Thyroid gland (tissue), 4 donors: ENCODE measurements at places on chromosomes 7 and 10.

GRCh38 chr7:142349670-142350405 is 92.0 kb upstream of the PRSS58 start:
- DNase-seq: no peak

DNA sequence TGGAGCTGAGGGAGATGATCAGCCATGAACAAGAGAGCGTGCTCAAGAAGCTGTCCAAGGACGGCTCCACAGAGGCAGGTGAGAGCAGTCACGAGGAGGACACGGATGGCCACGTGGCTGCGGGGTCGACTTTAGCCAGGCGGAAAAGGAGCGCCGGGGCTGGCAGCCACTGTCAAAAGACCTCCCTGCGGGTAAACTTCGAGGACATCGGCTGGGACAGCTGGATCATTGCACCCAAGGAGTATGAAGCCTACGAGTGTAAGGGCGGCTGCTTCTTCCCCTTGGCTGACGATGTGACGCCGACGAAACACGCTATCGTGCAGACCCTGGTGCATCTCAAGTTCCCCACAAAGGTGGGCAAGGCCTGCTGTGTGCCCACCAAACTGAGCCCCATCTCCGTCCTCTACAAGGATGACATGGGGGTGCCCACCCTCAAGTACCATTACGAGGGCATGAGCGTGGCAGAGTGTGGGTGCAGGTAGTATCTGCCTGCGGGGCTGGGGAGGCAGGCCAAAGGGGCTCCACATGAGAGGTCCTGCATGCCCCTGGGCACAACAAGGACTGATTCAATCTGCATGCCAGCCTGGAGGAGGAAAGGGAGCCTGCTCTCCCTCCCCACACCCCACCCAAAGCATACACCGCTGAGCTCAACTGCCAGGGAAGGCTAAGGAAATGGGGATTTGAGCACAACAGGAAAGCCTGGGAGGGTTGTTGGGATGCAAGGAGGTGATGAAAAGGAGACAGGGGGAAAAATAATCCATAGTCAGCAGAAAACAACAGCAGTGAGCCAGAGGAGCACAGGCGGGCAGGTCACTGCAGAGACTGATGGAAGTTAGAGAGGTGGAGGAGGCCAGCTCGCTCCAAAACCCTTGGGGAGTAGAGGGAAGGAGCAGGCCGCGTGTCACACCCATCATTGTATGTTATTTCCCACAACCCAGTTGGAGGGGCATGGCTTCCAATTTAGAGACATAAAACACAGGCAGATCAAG is 3.3 kb downstream of the GDF2 start:
- DNase-seq: no peak

DNA sequence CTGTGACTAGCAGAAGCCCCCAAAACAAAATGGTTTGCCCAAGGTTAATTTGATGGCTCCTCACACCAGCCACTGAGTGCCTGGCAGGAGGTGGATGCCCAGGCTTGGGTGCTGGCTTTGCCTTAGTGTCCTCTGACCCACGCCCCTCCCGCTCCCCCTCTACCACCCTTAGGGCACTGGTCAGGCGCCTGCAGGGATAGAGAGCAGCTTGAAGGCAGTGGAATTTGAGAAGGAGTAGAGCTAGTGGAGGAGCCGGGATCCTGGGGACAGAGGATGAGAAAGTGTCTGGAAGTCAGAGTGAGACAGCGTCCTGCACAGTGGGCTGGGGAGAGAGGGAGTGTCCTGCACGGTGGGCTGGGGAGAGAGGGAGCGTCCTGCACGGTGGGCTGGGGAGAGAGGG is 139.4 kb downstream of the DNAJB6 start:
- no peak for DNase-seq

- no peak for DNase-seq
Observed at GRCh38 chr7:157483971-157484410, 147.2 kb downstream of the DNAJB6 start.
